ENCODE measurements at places on chromosomes 2 and 18.

DNA sequence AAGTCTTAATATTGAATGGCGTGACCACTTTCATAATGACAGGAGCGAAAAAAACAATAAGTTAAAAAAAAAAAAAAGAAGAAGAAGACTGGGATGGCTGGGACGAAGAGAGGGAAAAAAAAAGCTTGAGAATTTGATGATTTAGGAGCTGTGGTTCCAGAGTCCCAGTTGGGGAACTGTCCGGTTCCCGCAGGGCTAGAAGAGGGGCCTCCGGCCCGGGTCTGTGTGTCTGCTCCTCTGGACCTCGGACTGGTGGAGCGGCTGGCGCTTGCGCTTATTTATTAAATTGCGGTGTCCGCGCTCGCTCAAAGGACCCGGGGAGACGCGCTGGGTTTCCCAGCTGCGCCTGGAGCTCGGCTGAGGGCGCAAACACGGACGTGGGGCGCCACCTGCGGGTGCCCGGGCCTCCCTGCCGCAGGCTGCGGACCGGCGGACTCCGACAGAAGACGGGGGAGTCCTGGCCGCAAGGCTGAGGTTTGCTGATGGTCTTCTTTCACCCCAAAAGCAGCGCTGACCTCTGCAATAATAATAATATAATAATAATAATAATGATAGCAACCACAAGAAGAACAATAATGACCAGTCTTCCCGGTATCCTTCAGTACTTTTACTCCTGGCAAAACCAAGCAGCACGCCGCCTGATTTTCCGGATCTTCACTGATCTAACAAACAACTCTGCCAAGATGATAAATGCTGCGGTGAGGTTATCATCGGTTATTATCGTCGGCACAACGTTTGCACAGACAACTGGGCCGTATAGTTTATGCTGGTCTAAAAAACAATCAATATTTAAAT, at the start of gene CBLN2:
CBLN2 (minus strand) TSS at position 251 of the 795 bp plus-strand sequence. CDS start 2,182 bp downstream, outside the sequence.
- peak; percentile 34 for DNase-seq

- DNase-seq, result no peak
These were observed 67.8 kb downstream of the PSMG2 start for GRCh38 chr18:12770469-12771219.

DNA sequence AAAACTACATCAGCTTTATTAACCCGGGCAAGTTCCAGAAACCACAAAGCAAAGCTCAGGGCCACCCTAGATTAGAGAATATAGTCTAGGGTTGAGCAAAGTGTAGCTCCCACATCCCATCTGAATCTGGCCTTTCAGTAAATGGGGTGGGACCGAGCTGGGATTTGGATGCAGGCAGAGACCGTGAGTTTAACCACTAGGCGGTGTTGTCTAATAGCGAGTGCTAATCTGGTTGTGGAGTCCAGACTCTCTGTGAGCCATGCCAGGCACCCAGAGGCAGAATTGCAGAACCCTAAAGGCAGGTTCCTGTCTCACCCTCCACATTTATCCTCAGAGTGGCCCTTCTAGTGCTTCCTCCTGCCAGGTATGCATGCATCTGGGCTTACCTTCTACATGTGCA, 435.9 kb downstream of the TSN start:
- DNase-seq, result no peak

GRCh38 chr2:171598713-171599319, 76.5 kb downstream of the CYBRD1 start:
- peak; percentile 21 for DNase-seq

DNA sequence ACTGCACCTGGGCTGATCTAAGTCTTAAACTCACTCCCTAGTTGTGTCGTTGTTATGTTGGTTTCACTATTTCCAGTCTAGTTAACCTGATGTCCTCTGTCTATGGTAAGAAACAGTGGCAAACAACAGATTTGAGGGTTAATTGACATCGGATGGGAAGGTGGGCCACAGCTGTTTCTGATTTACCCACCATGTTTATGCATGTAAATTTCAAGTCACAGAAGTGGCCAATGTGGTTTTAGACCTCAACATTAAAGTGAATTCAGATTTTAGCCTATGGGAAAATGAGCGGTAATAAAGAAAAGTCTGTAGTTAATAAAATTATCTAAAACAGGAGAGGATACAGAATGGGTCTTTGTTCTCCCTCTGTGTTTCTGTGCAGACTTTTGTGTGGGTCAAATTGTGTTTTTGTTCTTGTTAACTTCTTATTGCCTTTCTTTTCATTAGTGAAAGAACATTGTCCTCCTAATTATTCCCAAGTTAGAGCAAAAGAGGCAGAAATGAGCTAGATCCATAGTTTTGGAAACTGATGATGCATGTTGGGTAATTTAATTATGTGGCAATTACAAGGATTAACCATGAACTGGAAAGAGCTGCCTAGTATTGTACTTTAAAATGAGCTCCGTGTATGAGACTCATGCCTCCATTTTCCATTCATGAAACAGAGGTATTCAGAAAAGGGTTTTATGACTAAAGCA, 83.2 kb downstream of the LAMA3 start:
- DNase-seq, result no peak

GRCh38 chr2:97868986-97869721, 126.6 kb downstream of the TMEM131 start:
- no peak for DNase-seq

- no peak for DNase-seq
These were observed 196.9 kb downstream of the INO80D start for GRCh38 chr2:205889114-205889513.

GRCh38 chr18:3179430-3180089, 40.2 kb downstream of the MYOM1 start:
- no peak for DNase-seq

DNA sequence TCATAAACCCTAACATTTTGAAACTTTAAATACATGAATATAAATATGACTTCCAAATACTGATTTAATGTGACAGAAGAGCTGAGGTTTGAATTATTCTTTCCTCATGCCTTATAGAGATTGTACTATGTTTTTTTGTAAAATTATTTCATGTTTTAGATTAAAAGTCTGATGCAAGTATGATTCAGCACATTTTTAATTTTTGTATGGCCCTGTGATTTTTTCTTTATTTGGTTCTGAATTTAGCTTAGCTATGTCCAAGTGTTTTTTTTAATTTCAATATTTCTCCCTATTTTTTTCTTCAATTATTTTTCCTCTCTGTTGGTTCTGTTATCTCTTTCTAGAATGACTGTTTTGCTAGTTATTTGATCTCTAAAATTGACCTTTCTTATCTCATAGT, 552.1 kb downstream of the XIRP2 start:
- DNase-seq, result no peak

DNA sequence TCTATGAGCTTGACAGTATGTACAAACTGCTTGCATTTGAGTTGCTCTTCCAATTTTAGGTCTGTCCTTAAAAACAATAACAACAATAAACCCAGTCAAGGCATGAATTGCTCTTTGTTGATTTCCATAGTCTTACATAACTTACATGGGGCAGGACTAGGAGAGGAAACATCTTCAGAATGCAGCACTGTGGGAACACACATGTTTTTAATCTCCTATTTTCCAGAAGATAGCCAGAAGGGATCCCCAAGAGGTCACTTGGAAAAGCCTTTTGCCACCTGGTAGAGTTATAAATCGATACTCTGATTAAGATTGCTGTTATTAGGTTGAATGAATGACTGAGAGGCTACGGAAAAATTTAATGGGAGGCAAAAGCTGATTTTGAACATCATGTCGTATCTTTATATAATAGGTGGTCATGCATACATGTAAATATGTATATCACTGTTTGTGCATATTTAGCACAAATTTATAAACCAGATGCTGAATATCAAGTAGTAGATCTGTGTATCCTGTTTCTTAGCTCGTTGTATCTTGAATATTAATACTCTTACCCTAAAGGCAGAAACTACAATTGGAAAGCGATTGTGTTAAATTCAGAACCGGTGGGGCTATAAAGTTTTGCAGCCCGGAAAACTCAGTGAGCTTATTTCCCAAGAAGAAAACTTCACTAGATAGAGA, 479.4 kb upstream of the TCF4 start:
- DNase-seq, result no peak

DNA sequence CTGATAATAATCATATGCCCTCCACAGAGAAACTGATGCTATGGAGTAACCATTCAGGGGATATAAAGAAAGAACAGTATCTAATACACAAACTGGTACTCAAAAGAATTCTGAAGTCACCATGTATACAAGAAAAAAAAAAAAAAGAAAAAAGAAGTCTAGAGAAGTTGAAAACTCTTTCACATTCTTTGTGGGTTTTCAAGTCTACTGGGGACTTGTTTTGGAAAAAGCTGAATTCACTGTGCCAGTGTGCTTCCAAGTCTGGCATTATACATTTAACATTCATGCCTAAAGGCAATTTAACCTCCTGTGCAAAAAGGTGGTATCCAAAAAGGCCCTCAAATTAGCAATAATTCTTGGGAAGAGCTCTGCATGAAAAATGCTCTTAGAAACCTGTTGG, 94.8 kb upstream of the ITGB6 start:
- DNase-seq, result no peak

- DNase-seq, result no peak
These were observed 42.3 kb downstream of the BAZ2B start for GRCh38 chr2:159573846-159574606.

GRCh38 chr2:30398084-30398873, 48.8 kb upstream of the LCLAT1 start:
- DNase-seq, result no peak

DNA sequence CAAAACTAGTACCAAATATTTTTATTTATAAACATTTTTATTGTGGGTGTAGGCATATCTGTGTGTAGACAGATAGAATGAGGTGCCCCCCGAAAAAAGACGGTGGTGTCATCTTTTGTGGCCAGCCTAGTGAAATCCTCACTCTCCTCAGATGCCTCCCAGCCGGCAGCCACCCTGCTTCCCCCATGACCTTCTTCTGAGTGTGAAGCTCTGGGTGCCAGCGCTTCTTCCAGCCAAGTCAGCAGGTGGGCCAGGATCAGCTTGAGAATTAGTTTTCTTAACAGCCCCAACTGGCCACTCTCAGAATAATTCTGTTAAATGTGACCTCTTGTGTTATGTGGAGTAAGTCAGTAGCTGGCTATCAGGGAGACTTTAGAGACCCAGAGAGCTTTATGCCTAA, 229.6 kb upstream of the FOSL2 start:
- DNase-seq, result peak; percentile 3

DNA sequence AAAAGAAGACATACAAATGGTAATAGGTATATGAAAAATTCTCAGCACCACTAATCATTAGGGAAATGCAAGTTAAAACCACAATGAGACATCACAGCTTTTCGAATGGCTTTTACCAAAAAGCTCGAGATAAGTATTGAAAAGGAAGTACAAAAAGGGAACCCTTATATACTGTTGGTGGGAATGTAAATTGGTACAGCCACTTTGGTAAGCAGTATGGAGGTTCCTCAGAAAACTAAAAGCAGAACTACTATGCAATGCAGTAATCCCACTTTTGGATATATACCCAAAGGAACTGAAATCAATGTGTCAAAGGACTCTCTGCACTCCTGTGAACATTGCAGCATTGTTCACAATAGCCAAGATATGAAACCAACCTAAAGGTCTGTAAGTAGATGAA, 107.5 kb upstream of the SPATS2L start:
- no peak for DNase-seq

DNA sequence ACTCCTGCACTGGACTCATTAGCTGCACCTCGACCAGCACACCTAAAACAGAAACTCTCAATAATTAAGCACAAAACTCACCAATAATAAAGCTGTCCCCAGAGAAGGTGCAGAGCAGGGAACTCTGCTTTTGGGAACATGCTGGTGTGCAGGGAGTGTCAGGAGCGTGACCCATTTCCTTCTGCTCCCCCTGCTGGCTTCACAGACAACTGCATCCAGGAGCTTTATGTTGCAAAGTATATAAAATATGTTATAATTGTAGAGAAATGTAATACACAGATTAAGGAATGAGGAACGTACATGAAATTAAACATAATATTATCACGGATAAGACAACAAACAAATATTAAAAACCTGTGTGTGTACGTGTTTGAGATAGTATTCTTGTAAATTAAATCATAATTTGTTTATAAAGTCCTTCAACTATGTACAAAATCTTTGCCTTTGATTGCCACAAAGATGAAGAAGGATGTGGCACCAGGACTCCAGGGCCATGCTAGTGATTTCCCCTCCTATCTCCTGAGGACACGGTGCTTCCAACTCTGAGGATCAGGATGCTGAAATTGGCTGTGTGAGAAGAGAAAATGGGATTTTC, 68.6 kb upstream of the MAL start:
- DNase-seq, result no peak

DNA sequence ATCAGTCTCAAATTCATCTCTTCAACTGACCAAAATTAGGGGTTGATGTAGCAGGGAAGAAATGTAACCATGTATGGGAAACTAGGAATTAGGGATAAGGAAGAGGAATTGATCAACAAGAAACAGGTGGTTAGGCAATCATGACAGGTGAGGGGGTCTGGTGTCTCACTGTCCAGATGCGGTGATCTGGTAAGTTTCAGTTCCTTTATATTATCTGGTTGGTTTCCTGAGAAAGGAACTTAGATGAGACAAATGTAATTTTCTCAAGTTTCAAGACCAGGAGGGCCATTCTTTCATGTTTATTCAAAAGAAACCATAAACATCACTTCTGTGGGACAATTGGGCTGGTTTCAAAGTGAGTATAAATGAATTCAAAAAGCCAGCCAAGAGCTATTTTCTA, 306.2 kb upstream of the KCNJ3 start:
- no peak for DNase-seq

GRCh38 chr2:192026059-192026824, 168.5 kb downstream of the TMEFF2 start:
- no peak for DNase-seq

GRCh38 chr2:156540706-156541105, 104.5 kb downstream of the GPD2 start:
- DNase-seq, result no peak

DNA sequence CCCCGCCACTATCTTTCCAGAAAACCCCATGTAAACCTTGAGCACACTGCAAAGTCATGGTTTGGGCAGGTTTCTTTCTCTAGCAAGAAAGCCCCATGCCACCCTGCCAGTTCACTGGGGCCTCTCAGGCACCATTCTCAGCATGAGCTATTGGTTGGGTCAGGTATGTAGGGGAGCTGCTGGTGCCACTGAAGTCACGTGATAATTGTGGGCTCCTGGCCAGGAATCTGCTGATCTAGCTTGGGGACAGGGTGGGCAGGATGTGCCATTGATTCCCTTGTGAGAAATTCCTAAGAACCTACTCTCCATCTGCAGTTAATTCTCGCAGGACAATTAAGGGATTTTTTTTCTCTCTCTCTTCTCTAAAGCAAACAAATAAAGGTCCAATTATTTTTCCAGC, 26.5 kb upstream of the HNMT start:
- no peak for DNase-seq

DNA sequence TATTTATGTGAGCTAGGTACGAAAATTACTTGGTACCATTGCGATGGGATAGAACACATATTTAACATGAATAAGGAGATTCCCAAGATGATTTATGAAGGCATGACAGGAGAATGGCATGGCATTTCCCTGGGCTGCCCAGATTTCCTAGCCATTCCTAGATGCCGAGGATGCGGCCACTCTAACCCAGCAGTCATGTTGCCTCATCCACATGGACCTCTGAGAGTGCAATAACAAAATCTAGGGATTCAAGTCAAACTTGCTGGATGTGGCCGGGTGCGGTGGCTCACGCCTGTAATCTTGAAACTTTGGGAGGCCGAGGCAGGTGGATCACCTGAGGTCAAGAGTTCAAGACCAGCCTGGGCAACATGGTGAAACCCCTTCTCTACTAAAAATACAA, 110.8 kb upstream of the ARL4C start:
- no peak for DNase-seq

Data from C1 segment of cervical spinal cord (tissue), 14 donors.